ENCODE measurements at places on chromosomes 4 and X.

- no peak for DNase-seq
Observed at GRCh38 chr4:99219072-99219471, at the start of gene ADH6. ADH6 (minus strand) TSS chr4:99219246; CDS start chr4:99219152, 94 bp downstream.

GRCh38 chr4:144787365-144788258 is 141.7 kb downstream of the HHIP start:
- no peak for DNase-seq

DNA sequence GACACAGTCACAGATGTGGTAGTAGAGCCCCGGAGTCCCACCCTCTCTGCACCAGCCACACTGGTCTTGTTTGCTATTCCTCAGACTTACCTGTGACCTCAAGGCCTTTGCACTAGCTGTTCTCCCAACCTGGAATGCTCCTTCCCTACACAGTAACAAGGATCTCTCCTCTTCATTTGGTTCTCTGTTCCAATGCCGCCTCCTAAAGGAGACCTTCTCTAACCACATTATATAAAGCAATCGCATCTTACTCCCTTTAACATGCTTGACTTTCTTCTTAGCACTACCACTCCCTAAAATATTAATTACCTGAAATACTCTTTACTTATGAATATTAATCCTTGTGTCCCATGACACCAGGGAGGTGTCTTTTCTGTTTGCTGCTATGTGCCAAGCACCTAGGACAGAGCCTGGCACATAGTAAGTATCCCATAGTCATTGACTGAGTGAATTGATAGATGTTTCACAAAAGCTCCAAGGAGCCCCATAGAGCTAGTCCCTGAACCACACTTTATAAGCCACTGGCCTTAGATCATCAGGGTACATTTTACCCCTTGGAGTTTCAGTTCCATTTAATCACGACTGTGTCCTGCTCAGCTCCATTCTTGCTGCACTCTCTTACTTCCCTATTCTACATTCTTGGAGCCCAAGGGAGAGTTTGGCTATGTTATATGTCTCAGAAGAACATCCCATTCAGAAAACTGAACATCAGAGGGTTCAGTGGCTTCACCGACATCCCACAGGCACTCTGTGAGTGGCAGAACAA is 312.7 kb downstream of the RAB28 start:
- DNase-seq = no peak

GRCh38 chrX:124023838-124024238 is 62.3 kb downstream of the STAG2 start:
- no peak for DNase-seq

- DNase-seq = no peak
Observed at GRCh38 chrX:120690344-120690743, 60.5 kb upstream of the C1GALT1C1 start.

All from breast epithelium (tissue), 4 donors.